ENCODE measurements at places on chromosomes 2 and 18.

GRCh38 chr2:201680743-201681142 is 17.7 kb downstream of the MPP4 start:
- no peak for DNase-seq

- no peak for DNase-seq
Measured at GRCh38 chr2:115160531-115161080, 718.2 kb downstream of the DPP10 start.

GRCh38 chr2:54655046-54655809 is 68.2 kb upstream of the EML6 start:
- no peak for DNase-seq

- no peak for DNase-seq
Measured at GRCh38 chr18:75896865-75897264, 469.4 kb upstream of the SMIM21 start.

- DNase-seq = no peak
Measured at GRCh38 chr2:128425216-128425615, 106.5 kb upstream of the HS6ST1 start.

- DNase-seq = no peak
Measured at GRCh38 chr2:23530909-23531276, 145.9 kb downstream of the KLHL29 start.

DNA sequence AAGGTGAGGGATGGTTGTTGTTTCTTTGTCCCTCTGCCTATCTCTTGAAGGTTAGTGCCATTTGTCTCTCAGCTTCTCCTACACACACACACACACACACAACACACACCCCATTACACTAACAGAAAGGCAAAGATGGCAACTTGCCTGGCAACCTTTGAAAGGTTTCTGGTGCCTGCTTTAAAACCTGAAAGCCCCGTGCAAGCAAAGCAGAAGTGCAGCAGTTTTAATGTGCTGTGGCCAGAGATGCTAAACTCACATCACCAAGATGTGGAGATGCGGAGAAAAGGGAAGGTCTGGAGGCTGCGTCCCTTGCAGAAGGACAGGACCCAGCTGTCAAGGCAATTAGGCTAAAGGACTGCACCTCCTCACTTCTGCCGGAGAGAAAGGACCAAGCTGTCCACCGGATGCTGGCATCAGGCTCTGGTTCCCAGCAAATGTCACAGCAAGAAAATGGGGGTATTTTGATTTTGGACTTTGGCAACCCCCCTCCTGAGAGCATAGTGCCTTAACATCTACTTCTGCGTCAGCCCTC is 196.4 kb downstream of the ARL4C start:
- no peak for DNase-seq

DNA sequence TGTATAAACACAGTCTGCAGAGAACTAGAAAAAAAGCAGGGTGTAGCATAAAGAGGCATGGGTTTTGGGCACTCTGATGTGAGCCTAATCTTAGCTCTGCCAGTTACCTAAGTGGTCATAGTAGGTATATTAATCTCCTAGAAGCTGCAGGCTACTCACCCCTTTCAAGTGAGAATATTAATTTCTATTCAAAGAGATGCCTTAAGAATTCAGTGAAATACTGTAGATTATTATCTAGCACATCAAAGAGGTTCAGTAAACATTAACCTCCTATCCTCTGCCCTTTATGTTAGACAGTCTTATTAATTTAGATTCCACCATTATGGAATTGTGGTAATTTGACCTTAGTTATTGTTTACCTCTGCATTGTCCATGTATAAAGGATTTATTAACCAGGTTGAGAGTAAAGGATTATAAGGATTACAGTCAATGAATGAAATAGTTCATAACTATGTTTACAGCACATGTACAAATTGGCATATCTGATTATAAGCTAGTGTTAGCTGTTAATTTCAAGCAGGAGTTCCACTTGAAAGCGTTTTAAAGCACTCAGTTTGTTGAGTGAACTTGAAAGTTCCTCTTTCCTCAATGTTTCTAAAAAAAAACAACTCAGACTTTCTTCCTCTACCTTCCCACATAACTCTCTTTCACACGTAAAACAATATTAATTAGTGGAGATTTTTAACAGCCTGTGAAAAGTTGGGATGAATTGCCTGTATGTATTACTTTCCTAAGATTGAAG is 150.6 kb upstream of the EPC2 start:
- DNase-seq = no peak

- DNase-seq = peak; percentile 86
Measured at GRCh38 chr18:3247240-3248061, at the start of gene MYL12A. Gene MYL12A, plus strand, starts transcription at chr18:3247801. Its CDS starts 5,447 bp downstream, at chr18:3253248.

- no peak for DNase-seq
Measured at GRCh38 chr2:60157283-60157682, 396.2 kb downstream of the BCL11A start.

GRCh38 chr2:235535423-235536130 is 41.7 kb downstream of the AGAP1 start:
- no peak for DNase-seq

DNA sequence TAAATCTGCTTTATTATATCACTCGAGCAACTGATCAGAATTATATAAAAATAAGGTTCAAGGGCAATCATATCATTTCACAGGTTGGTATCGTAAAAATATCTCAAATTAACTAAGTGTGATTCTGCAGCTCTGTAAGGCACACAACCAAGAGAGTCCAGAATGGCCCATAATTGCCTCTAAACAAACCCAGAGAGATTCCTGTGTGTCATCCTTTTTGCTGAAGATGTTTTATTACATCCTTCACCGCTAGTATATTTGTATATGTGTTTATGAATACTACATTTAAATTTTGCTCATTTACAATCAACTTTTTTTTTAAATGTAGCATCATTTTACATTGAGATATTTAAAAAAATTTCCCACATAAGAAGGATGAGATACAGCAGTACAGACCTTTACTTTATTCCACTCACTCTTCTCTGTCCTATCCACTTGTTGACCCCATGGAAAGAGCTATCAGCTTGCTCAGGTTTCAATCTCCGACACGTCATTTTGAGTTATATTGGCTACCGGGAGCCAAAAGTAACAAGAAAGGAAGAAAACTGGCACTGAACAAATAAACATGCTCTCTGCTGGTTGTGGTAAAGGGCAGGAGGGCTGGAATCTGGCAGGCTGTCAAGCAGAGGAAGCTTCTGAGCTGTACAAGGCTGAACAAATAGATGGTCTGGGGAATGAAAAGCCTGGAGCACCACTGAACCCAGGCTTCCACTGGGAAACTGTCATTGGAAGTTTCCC is 23.1 kb downstream of the PLA2R1 start:
- no peak for DNase-seq

DNA sequence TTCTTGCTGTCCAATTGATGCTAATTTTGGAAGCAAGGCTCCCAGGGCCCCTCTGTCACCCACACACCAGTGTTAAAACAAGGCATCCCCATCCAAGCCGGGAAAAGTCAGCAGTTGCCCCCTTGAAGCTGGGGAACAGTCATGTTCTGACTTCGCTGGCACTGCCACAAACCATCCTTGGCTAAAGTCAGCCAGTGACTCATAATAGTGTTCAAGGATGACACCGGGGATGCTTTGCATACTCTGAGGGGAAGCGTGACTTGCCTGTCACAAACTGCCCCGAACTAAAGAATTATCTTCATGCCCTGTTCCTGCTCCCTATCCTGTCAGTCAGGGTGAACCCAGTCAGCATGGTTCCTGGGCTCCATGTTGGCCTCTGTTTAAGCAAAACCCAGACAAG is 37.0 kb downstream of the TGFA start:
- no peak for DNase-seq

DNA sequence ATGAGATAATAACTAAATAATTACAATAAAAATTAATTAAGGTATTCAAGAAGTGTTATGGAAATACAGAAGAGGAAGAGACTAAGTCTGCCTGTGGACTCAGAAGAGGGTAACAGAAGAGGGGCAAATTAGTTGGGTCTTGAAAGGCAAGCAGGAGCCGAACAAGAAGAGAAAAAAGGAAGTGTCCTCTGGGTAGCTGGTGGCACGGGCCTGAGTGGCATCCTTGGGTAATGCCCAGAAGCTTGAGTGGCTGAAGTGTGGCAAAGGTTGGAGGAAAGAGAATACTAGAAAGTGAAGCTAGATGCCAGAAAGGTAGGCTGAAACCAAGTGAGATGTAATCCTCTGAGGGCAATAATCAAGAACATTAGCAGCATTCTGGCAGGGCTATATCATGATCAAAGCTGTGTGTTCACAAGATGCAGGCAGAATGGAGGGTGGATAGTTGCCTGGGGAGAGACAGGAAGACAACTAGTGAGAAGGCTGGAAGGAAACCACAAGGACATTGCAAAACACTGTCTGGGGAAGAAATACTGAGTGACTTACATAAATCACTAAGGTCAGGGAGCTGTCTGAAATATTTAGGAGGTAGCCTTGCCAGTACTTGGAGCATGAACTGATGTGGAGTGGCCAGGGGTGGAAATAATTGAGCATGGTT is 16.2 kb downstream of the DOCK10 start:
- peak; percentile 52 for DNase-seq

- DNase-seq = no peak
Measured at GRCh38 chr2:173019755-173020154, 55.9 kb upstream of the MAP3K20 start.

- no peak for DNase-seq
Measured at GRCh38 chr2:32743480-32744236, 115.8 kb downstream of the TTC27 start.

DNA sequence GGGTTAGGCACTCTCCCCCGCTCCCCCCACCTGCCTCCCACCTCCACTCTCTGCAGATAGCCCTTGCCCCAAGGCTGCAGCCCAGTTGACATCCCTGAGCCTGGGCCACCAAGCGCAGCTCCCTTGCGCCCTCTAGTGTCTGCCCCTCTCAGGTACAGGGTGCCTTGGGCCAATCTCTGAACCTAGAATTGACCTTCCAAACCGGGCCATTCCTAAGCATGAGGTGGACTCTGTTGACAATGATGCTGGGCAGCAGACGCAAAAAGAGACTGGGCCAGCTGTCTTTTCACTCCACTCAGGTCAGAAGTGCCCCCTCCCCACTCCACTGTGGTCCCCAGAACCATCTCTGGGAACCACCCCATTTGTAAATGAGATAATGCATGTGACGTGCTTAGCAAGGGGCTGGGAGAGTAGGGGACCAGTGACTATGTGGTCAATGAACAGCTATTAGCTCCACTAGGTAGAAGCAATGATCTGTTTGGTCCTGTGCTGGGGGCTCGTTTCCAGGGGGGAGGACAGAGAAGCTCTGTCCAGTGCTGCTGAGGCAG is 43.3 kb upstream of the PLB1 start:
- DNase-seq = no peak
